ENCODE measurements at places on chromosomes 5 and 9.

DNA sequence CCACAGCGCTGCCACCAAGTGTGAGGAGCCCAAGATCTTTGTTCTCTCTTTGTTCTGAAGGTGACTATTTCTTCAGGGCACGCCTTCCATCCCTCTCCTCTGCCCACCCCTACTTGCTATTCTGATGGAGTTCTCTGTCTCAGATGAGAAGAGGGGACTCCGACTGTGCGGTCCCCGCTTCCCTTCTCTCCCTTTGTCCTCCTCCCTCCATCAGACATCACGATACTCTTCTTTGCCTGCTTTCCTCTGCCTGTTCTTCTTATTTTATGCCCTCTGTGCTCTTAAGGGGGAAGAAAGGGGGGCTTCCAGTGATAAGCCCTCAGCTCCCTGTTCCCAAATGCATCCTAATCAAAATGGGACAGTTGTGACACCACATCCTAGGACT lies 307.8 kb downstream of the RAB3C start:
- DNase-seq: no peak

- DNase-seq: no peak
These were observed 13.8 kb downstream of the SNX30 start for GRCh38 chr9:112764344-112764743.

- DNase-seq: no peak
These were observed 161.1 kb downstream of the MAST4 start for GRCh38 chr5:66757219-66757833.

DNA sequence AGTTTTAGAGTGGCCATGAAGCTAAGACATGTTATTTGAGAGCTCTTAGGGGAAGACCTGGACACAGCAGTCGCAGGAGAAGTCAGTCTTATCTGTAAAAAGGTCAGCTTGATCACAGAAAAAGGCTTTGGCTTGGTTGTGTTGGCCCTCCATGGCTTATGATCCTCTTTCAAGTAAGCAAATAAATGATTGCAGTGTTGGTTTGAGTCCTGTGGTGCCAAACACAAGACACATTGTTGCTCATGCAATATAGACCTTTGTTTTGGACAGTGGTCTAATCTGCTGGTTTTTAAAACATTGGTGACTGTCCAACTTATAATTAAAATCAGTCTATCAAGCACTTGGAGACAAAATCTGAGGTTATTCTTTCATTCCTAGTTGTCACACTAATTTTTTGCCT lies 54.0 kb downstream of the DOCK8 start:
- DNase-seq: no peak

DNA sequence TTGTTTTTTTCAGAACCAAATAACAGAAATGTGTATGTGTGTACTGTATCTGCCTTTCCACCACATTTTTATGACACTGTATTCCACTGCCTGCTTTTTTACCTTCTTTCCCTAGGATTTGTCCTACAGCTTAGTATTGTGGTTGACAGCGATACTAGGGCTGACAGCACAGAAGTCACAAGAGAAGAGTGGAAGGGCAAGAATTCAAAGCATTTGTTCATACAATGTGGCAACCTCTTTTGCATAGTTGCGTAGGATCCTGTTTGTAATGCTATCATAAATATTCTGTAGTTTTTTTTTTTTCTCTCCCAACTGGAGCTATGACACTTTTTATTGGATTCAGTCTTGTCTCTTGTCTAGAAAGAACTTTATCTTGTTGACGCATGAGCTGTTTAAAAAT lies 5.6 kb upstream of the BNIP1 start:
- DNase-seq: no peak

- no peak for DNase-seq
These were observed 388.2 kb downstream of the PRDM9 start for GRCh38 chr5:23895614-23896013.

GRCh38 chr9:107239474-107239873 lies 43.6 kb upstream of the RAD23B start:
- DNase-seq: no peak

GRCh38 chr5:33688066-33688465 lies 203.7 kb downstream of the ADAMTS12 start:
- no peak for DNase-seq

- DNase-seq: no peak
These were observed 289.3 kb downstream of the FANCC start for GRCh38 chr9:95027914-95028852.

DNA sequence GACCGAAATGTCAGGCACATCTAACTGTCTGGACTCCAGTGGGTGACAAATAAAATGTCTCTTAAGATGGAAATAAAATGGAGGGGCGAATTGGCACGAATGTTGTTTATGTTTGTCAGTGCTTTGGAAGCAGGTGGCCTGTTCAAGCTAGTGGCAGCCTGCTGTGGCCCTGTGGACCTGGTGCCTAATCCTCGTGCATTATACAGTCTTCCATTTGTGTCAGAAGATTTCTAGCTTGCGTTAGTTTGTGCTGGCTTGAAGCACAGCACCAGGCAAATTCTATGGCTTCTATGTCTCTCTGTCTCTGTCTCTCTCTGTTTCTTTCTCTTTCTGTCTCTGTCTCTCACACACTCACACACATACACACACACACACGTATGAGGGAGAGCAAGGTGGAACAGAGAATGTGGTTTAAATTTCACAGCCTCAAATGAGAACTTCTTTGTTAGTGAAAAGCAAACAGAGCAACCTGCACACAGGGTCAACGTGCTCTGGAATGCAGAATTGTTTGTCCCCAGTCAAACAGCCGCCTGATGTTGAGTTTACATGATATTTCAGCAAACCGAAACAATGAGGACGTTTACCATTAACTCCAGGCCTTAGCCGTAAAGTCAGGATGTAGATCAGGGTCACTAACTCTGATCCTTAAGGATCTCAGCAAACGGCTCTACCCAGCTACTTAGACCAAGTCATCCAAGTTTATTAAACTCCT lies 39.0 kb upstream of the CD180 start:
- DNase-seq: no peak

GRCh38 chr9:114988962-114989599 lies 58.7 kb upstream of the TNFSF8 start:
- DNase-seq: peak; percentile 16

DNA sequence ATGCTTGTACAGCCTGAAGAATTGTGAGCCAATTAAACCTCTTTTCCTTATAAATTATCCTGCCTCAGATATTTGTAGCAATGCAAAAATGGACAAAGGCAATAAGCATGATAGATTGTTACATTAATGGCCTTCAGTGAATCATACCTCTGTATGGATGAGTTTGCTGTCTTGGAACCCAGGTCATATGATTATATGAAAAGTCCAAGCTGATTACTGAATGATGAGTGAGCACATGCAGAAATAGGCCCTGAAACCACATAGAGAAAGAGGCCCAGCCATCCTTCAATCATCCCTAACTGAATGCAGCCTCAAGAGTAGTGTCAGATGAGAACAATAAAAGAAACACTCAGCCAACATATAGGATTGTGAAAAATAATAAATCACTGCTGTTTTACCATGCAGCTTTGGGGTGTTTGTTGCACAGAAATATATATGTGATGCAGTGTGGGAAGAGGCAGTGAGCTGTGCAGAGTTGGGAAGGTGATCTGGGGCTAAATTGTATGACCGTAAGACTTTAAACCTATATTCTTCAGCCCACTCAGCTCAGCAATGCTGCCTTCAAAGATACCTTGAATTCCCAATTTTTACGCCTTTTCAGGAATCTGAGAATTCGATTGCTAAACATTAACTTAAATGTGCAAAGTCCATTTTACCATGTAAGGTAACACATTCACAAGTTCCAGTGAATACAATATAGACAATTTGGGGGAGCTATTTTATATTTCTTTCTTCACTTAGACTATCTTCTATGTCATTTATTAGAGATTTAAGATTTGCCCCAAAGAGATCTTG lies 36.3 kb upstream of the SHISAL2B start:
- no peak for DNase-seq

GRCh38 chr9:19252174-19252884 lies 21.8 kb downstream of the DENND4C start:
- no peak for DNase-seq

- DNase-seq: no peak
These were observed 5.3 kb upstream of the TJP2 start for GRCh38 chr9:69168709-69169217.

DNA sequence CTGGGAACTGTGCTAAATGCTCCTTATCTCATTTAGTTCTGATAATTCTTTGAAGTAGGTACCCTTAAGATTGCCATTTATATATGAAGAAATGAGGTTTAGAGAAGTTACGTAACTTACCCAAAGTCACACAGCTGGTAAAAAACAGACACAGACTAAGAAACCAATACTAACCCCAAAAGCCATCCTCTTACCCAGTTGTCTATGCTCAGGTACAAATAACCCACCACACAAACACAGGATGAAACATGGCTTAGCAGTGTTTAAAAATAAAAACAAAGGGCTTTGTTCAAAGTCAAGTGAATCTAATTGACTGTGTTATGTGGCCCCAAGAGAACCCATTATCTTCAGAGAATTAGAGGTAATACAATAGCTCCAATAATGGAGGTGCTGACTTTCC lies 37.0 kb upstream of the IL7R start:
- no peak for DNase-seq

GRCh38 chr5:502325-503079 lies 21.7 kb downstream of the SLC9A3 start:
- no peak for DNase-seq

GRCh38 chr5:93704996-93705395 lies 36.4 kb downstream of the POU5F2 start:
- DNase-seq: no peak

GRCh38 chr9:130276955-130277354 lies 11.4 kb downstream of the HMCN2 start:
- no peak for DNase-seq

DNA sequence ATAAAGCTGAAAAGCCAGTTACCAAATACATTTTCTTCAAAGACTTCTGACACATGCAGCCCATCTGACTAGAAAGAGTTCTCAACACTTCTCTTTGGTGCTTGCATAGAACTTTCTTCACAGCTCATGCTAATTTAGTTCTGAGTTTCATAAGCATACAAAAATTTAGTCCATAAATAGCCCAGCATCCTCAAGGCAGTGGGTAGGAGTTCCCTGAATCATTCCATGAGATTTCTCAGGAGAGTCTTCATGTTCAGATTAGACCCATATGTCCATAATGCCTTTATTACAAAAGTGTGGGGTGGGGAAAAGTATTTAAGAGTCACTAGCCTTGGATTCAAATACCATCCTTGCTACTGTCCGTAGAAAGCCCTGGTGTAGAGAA lies 290.2 kb upstream of the RGMB start:
- DNase-seq: no peak

DNA sequence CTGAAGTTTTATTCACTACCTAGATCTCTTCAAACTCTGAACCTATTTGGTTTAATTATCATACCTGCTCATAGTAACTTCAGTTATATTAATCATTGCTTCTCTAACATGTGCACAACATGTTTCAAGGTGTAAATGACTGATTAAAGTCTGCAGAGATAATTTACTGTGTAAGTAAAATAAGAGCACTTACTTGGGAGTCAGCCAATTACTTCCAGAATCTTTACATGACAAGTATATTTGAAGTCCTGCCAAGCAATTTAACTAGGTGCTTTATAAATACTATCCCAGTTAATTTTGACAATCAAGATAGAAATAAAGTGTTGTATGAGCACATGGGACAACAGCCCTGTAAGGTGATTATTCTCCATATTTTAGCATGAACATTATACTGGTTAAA lies 109.9 kb downstream of the RFX3 start:
- DNase-seq: no peak

DNA sequence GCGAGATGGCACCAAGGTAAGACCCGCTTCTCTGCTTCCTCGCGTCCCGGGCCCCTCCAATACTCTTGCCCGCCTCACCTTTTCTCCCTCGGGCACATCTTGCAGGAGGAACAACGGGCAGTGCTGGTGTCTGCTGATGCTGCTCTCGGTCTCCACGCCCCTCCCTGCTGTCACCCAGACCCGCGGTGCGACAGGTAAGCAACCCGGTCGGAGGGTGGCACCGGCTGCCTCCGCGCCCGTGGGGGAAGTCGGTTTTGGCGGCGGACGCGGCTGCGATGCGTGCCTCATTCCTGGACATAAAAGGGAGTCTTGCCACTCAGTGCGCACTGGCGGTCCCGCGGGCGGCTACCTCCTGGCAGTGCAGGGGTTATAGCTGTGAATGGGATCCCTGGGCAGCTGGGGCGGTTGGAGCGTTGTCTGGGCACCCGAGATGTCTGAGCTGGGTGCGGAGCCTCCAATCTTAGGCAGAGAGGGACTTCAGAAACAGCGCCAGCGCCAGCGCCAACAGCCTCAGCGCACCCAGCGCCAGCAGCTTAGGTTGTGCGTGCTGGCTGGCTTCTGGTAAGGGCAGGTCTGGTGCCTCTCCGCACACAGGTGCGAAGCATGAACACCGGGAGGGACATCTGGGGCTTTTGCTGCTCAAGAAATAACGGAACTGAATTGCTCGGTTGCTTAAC lies 488 bp downstream of the COL15A1 start:
- no peak for DNase-seq

GRCh38 chr9:21800931-21801682 lies 1.3 kb upstream of the MTAP start:
- no peak for DNase-seq

DNA sequence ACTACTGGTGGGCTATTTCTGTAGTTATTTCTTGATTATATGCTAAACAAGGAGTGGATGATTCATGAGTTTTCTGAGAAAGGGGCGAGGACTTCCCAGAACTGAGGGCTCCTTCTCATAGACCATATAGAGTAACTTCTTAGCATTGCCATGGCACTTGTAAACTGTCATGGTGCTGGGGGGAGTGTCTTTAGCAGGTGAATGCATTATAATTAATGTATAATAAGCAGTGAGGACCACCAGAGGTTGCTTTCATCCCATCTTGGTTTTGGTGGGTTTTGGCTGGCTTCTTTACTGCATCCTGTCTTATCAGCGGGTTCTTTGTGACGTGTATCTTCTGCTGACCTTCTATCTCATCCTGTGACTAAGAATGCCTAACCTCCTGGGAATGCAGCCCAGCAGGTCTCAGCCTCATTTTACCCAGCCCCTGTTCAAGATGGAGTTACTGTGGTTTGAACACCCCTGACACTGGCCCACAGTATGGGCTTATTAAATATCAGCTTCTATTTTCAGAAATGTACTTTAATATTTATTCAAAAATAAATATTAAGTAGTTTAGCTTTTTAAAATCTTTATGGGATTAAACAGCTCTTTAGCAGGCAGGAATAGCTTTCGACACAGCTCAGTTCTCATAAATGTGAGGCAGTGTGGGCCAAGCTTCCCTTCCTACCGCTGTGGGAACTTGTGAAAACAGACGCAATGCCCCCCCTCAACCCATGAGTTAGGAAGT lies 44.4 kb downstream of the GALNT12 start:
- peak; percentile 12 for DNase-seq

GRCh38 chr9:110446171-110446570 lies 108.5 kb upstream of the TXNDC8 start:
- DNase-seq: no peak

- no peak for DNase-seq
These were observed 7.1 kb upstream of the FAF2 start for GRCh38 chr5:176440927-176441706.

- DNase-seq: no peak
These were observed 684.1 kb downstream of the SEMA5A start for GRCh38 chr5:8861764-8862163.

GRCh38 chr9:126146254-126147145 lies 180.1 kb upstream of the MVB12B start:
- peak; percentile 1 for DNase-seq

- no peak for DNase-seq
These were observed 128.7 kb upstream of the BOD1 start for GRCh38 chr5:173745123-173745522.

All from activated CD8-positive, alpha-beta memory T cell treated with anti-CD3 and anti-CD28 coated beads for 48 hours (primary cell).